ENCODE measurements at places on chromosomes 13 and 19.

GRCh38 chr19:31498781-31499180 is 149.5 kb upstream of the TSHZ3 start:
- no peak for DNase-seq

- DNase-seq, result no peak
Measured at GRCh38 chr13:98044301-98044700, 90.8 kb downstream of the IPO5 start.

DNA sequence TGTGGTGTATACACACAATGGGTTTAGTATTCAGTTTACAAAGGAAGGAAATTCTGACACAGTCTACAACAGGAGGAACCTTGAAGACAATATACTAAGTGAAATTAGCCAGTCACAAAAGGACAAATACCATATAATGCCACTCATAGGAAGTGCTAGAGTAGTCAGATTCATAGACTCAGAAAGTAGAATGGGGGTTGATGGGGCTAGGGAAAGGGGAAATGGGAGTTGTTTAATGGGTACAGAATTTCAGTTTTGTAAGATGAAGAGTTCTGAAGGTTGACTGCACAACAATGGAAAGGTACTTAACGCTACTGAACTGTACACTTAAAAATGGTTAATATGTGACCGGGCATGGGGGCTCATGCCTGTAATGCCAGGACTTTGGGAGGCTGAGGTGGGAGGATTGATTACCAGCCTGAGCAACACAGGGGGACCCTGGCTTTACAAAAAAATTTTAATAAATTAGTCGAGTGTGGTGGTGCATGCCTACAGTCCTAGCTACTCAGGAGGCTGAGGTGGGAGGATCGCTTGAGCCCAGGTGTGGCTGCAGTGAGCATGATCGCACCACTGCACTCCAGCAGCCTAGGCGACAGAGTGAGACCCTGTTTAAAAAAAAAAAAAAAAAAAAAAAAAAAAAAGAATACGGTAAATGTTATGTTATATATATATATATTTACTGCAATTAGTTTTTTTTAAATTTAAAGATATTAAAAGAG is 45.0 kb downstream of the SLC15A1 start:
- DNase-seq, result no peak

DNA sequence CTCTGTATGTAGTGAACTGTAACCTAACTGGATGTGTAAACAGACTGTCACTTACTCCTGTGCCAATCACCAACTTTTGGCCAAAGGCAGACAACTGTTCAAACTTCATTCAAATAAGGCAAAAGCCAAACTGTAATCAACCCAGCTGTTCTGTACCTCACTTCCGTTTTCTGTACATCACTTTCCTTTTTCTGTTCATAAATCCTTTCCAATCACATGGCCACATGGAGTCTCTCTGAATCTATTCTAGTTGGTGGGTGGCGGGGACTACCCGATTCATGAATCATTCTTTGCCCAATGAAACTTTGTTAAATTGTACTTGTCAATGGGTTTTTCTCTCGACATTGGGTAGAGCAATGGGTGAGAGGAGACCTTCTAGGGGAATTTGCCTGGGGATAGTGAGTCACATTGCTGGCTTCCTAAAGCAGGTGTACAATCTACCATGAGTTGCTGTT is 178.3 kb upstream of the RFC3 start:
- DNase-seq, result peak; percentile 78

DNA sequence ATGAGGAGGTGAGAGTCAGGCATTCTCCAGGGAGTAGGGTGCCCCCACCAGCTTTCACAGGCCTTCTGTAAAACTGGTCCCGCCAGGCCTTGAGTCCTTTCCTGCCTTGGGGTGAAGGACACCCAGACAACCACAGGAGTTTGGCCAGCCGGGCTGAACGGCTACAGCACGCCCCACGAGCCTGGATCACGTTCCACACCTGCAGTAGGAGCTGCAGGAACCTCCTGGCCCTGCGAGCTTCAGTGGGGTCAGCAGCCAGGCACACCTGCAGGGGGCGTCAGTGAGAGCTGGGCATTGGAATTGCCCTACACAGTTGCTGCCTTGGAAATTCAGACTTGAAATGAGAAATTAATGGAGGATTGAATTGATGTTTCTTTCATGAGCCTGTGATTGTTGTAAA is 45.7 kb downstream of the COL4A2 start:
- no peak for DNase-seq

GRCh38 chr19:14393329-14393728 is 12.1 kb downstream of the ADGRE5 start:
- DNase-seq, result no peak

DNA sequence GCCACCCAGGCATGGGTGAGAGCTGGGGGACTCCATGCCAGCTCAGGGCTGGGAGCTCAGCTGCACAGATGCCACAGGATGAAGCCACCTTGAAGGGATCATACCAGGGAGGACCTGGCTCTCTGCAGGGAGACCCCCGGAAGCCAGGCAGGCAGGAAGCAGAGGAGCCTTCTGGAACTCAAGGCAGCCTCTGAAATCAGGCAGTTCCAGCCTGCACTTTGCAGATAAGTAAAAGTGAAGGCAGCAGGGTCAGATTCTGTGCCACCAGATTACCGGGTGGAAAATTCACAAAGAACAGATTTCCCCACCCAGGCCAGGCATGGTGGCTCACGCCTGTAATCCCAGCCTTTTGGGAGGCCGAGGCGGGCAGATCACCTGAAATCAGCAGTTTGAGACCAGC is 2.5 kb downstream of the TMEM259 start:
- no peak for DNase-seq

DNA sequence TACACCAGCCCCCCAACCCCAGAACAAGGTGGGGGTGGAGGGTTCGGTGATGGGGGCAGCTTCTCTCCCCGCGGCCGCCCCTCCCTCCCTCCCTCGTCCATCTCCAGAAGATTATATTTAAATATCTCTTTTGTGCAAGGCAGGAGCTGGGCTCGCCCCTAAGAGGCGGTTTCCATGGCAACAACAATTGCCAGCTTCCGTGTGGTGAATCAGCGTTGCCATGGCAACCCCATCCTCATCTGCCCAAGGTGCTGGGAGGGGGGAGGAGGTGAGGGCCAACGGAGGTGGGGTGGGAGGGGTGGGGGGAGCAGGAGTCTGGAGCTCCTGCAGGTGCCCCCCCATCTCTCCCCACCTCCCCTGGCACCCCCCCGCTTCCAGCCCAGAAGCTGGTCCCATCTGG is 46.4 kb downstream of the CELF5 start:
- DNase-seq, result no peak
